ENCODE measurements at places on chromosomes 16 and 17.

DNA sequence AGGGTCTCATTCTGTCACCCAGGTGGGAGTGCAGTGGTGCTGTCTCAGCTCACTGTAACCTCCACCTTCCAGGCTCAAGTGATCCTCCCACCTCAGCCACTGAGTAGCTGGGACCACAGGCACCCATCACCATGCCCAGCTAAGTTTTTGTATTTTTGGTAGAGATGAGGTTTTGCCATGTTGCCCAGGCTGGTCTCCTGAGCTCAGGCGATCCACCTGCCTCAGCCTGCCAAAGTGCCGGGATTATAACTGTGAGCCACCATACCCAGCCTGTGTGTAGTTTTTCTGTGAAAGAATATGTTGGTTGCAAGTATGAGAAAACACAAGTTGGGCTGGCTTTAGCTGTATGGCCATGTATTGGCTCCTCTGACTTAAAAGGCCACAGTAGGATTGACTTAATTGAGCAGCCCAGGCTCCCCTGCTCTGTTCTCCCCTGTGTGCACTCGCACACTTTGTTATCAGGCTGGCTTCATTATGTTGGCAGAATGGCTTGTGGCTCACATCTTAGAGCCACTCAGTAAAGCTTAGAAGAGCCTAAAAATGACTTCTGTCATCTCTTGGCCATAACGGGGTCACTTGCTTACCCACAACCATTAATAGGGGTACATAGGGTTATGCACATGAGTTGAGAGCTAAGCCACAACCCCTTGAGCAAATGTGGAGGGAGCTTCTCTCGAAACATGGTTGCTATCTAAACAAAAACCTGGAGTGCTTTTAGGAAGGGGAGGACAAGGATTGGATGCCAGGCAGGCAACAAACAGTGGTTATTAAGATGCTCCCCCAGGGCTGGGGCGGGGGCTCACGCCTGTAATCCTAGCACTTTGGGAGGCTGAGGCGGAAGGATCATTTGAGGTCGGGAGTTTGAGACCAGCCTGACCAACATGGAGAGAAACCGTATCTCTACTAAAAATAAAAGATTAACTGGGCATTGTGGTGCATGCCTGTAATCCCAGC lies 6.1 kb downstream of the HAPSTR1 start:
- no peak for DNase-seq

- no peak for DNase-seq
Observed at GRCh38 chr17:50661795-50662391, 27.2 kb downstream of the ABCC3 start.

DNA sequence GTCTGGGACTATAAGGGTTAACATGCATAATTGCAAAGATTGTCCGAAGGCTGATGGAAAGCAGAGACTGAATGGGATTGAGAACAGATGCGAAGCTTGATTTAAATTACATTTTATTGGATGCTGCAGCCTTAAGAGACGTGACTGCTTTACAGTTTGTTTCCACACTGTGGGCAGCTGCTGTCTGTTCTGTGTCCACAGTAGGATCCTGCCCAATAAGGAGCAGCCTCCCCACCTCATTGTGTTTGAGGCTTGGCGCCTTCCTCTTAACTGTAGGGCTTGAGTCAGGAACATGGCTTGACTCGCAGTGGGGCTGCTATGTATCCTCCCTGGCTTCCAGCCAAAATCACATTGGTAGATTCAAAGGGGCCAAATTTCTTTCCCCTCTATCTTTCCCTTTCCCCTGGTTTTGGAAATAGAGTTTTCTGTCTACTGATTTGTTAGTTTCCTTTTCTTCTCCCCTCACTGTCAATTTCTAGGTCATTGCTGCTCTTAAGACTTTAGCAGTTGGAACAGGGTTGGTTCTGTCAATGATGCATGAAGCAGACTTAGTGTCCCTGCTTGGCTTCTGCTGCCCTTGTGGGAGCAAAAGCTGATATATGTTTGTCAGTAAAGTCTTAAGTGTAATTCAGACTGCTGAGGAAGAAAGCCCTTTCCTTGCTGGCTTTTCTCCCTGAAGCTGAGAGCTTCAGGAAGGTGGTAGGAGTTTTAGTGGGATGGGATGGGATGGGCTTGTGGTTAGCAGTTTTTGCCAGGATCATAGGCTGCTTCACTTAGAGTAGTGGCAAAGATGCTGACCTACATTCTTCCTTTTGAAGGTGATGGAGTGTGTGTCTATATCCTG lies 5.0 kb upstream of the RARA start:
- DNase-seq, result no peak

GRCh38 chr16:17168181-17168580 lies 302.6 kb downstream of the XYLT1 start:
- DNase-seq, result no peak

DNA sequence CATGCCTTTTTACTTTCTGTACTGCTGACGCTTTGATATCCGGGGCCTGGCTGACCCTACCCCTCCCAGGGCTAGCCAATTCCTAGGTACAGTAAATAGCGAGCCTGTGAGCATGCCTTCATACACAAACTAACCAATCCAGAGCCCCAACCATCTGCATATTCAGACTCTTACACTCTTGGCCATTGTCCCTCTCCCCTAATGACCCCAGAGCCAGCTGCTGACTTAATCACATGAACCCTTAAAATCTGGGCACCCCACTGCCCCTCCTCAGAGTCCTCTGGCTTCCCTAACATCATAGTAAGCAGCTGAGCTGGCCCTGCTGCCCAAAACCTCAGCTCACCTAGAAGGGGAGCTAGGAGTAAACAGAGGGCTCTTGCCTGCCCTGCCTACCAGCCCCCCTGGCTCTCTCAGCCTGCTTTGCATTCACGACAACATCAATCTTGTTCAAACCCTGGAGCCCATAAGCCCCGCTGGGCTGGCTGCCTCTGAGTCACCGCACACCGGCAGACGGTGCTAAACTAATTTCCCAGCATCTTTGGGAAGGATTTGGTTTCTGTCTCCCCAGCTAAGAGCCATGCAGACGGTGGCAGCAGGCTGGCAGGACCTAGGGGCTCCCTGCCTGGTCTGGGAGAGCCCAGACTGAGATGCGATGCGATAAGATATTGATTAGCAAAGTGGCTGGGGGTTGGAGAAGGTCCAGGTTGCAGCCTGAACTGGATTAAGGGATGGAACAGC lies 63.2 kb downstream of the CLEC19A start:
- DNase-seq, result no peak

DNA sequence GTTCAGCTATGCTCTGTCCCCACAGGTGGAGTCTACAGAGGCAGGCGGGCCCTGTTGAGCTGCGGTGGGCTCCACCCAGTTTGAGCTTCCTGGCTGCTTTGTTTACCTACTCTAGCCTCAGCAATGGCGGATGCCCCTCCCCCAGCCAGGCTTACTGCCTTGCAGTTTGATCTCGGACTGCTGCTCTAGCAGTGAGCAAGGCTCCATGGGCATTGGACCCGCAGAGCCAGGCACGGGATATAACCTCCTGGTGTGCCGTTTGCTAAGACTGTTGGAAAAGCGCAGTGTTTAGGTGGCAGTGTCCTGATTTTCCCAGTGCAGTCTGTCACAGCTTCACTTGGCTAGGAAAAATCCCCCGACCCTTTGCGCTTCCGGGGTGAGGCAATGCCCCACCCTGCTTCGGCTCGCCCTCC lies 89.1 kb downstream of the BCAS3 start:
- DNase-seq, result peak; percentile 23

DNA sequence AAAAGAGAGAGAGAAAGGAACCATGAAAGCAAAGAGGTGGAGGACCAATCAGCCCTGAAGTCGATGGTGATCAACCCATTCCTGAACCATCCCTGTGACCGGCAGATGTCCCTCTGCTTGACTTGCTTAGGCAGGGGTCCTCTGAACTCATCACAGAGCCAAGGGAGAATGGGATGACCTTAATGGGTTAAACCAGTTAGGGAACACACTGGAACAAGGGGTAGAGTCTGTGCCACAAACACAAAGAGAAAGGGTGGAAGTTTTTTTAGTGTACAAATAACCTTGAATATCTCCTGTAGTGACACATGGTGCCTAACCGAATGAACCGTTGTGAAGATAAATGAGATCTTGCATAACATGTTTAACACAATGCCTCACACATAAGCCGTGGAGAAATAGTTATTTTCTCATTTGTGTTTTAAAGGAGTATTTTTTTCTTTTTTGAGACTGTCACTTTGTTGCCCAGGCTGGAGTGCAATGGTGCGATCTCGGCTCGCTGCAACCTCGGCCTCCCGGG lies 11.2 kb downstream of the NAA60 start:
- DNase-seq, result no peak

GRCh38 chr17:48228720-48229119 lies 121.2 kb downstream of the SNX11 start:
- no peak for DNase-seq

GRCh38 chr16:11725457-11725856 lies 17.2 kb downstream of the TXNDC11 start:
- DNase-seq, result no peak

DNA sequence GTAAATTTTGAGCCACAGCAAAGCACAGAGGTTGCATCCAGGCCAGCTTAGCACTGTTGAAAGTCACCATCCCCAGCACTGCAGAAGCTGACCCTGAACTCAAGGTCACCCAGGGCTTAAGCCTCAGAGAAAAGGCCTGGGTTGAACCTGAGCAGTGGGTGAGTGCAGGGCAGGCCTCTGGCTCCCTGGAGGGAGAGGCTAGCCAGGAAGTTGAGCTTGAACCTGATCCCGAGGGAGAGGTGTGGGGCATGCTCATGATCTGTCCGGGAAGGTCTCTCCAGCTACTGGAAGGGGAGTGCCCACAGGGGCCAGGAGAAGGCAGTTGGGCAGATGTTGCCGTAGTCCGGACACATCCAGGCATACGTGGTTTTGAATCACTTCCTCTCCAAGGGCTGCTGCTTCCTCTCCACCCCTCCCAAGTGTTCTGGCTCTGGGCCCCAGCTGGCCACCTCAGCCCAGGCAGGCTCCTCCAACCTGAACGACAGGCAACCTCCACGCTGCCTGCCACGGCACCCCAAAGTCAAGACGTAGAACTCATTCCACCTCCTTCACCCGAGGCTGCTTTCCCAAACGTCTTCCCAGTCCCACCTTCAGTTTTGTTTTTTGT lies 18.4 kb downstream of the CARHSP1 start:
- DNase-seq, result no peak

DNA sequence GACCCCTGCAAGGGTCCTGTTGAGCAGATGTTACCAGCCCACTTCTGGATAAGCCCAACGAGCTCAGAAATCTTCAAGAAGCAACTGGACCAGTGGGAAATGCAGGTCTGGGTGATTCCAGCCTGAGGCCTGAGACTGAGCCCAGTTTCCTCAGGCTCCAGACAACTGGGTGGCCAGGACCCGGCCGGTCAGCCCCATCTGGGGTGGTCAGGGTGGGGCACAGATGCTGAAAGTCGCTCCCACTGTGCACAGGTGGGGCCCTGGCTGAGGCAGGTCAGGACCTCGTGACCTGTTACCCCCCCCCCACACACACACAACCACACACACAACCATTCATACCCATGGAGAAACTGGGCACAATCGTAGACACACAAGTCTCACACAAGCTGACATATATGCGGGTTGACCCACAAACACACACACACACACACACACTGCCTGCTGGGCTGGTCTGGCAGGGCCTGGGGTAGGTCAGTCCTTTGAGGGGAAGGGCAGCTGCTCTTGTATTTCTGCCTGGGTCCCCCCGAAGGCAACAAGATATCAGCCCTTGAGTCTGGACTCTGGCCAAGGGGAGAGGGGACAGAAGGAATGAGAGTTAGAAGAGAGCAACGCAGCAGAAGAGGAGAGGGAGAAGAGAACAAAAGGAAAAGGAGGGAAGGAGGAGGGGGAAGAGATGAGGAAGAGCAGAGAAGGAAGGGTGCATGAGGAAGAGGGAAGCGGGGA lies 99.0 kb upstream of the CDH5 start:
- no peak for DNase-seq

- DNase-seq, result no peak
Observed at GRCh38 chr17:51217946-51218345, 41.9 kb downstream of the MBTD1 start.

DNA sequence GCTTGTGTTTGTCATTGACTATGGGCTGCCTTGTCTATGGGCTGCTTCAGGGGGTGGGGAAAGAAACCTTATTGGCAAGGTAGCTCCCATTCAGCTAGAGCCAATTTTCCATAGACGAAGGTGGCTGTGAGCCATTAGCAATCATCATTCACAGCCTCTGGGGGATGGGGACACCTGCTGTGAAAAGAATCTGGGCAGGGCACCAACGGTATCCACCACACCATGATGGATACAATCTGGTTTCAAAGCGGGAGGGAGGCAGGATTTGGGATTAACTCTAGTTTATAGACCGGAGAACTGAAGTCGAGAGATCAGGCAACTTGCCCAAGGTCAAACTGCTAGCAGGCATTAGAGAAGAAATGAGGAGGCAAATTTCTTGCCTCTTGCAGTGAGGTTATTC lies 182.3 kb downstream of the SHISA9 start:
- no peak for DNase-seq

- no peak for DNase-seq
Observed at GRCh38 chr17:2965621-2966595, 97.5 kb downstream of the OR1D5 start.

GRCh38 chr17:4465786-4466185 lies 32.0 kb downstream of the SPNS3 start:
- DNase-seq, result no peak

DNA sequence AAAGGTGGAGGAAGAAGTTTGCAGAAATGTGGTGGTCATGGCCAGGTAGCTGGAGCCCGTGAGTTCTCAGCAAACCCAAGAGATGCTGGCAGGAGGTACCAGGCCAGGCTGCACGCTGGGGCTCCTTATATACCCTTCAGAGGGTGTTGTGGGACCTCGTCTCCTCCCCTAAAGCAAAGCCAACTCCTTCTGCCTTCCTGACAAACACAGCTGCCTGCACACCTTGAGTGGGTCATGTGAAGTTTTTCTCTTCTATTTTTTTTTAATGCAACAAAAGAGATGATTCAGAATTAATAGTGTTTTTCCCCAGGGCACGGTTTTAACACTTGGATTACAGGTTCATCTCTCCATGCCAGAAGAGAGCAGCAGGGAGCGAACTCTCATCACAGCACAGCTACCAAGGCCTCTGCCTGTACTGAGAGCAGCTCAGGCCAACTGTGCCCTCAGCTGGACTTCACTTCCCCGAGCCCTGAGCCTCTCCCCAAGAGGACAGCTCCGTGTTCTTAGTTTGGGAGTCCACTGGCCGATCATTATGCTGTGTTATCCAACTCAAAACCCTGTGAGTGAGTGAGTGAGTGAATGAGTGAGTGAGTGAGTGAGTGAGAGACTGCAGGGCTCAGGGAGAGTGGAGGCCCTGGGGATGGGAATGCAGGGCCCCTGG lies at the start of gene KRT15:
Gene KRT15, minus strand, starts transcription at position 102 of the 661 bp plus-strand sequence. Its CDS starts 63 bp downstream, at position 39.
- DNase-seq, result no peak

DNA sequence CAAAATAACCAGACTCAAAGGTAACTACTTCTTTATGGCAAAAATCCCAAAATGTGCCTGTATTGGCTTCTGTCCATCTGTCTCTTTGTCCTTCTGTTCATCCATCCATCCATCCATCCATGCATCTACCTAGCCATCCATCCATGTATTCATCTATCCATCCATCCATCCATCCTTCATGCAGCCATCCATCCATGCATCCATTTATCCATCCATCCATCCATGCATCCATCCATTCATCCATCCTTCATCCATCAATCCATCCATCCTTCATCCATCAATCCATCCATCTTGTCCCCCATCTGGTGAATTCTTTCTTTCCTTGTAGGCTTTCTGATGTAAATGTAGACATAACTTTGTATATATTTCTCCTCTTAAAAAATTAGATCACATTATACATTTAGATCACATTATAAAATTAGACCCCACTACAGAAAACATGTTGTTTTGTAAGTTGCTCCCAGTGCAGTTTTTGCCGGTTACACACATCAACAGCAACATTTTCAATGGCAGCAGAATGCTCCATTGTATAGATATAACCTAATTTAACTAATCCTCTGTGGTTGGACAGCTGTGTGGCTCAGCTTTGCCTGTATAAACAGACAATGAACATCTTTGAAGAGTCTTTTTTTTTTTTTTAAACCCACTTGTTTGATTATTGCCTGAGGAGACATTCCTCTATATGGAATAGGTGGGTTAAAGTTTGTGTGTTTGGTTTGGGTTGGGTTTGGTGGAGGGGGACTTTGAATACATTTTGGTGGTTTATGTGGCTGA lies 72.0 kb downstream of the MSI2 start:
- DNase-seq, result peak; percentile 81
